ENCODE measurements at places on chromosomes 3 and 15. TPM values are rescaled to one million over a fixed set of nuclear protein-coding genes. Genes with fewer than 3 reads are reported as not detected.

The TRPC1 gene
- total RNA-seq, result 8.2 TPM

The NTRK3 gene
- not detected for total RNA-seq

The TRA2B gene
- total RNA-seq, result 234 TPM

The RASL12 gene
- 8.5 TPM for total RNA-seq

The KBTBD12 gene
- not detected for total RNA-seq

The ADAMTSL3 gene
- 1.0 TPM for total RNA-seq

The PCSK6 gene
- not detected for total RNA-seq

The KCNMB2 gene
- total RNA-seq, result under 0.01 TPM

The CLSTN2 gene
- total RNA-seq, result 0.15 TPM

The UBL7 gene
- total RNA-seq, result 77.5 TPM

The ACTRT3 gene
- 3.7 TPM for total RNA-seq

The XCR1 gene
- not detected for total RNA-seq

The PEX11A gene
- 4.9 TPM for total RNA-seq

The PIGB gene
- total RNA-seq, result 8.2 TPM

The NCKIPSD gene
- 25.9 TPM for total RNA-seq

The KIF15 gene
- total RNA-seq, result 15.5 TPM

The FOXB1 gene
- total RNA-seq, result not detected

The NPAP1 gene
- not detected for total RNA-seq

The SMARCC1 gene
- 39.8 TPM for total RNA-seq

The PLCL2 gene
- 4.0 TPM for total RNA-seq

The CCR4 gene
- not detected for total RNA-seq

The ITIH1 gene
- total RNA-seq, result not detected

The DUOXA2 gene
- total RNA-seq, result not detected

The LRRC15 gene
- not detected for total RNA-seq

The STRIT1 gene
- not detected for total RNA-seq

The FBXO45 gene
- total RNA-seq, result 4.6 TPM

The KPNA1 gene
- 19.5 TPM for total RNA-seq

The KLHL40 gene
- total RNA-seq, result not detected

The CCR8 gene
- total RNA-seq, result not detected

The WDR93 gene
- total RNA-seq, result 0.15 TPM

The ASB14 gene
- total RNA-seq, result not detected

The EID1 gene
- total RNA-seq, result 179 TPM

The ARGFX gene
- not detected for total RNA-seq

The ABCC5 gene
- 6.6 TPM for total RNA-seq

The LRRC31 gene
- total RNA-seq, result not detected

The GOLGA8J gene
- not detected for total RNA-seq

The MYO5A gene
- total RNA-seq, result 18.5 TPM

The GMNC gene
- total RNA-seq, result not detected

The RLBP1 gene
- total RNA-seq, result not detected

Data from bronchus fibroblast of lung (primary cell).